Hematopoietic multipotent progenitor cell treated with erythropoietin and hydrocortisone succinate and interleukin-3 and kit ligand, for 15 days (in vitro differentiated cells): ENCODE measurements at places on chromosomes 1 and 21.

DNA sequence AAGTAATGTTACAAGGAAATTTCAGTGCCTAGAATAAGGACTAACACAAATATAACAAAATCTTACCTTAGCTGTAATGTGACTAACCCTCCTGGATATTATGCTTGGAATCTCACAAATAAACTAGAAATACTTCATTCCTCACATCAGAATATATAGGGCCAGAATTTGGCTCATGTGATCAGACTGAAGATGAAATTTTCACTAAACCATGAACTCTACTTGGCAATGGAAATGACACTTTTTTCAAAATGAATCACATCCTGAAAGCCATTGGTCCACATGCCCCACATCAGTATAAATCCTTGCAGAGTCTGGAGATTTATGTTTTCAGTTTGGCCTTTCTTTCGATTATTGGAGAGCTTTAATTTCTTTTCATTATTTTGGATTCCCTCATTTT is 227.8 kb downstream of the NRIP1 start:
- DNase-seq = no peak

GRCh38 chr1:10939654-10940450 is 72.6 kb upstream of the TARDBP start:
- DNase-seq = no peak

GRCh38 chr21:41777951-41778815 is 11.3 kb upstream of the RIPK4 start:
- DNase-seq = no peak

GRCh38 chr1:29690156-29690555 is 453.8 kb downstream of the PTPRU start:
- no peak for DNase-seq

- no peak for DNase-seq
Measured at GRCh38 chr1:32919811-32920733, 18.9 kb upstream of the TMEM54 start.

DNA sequence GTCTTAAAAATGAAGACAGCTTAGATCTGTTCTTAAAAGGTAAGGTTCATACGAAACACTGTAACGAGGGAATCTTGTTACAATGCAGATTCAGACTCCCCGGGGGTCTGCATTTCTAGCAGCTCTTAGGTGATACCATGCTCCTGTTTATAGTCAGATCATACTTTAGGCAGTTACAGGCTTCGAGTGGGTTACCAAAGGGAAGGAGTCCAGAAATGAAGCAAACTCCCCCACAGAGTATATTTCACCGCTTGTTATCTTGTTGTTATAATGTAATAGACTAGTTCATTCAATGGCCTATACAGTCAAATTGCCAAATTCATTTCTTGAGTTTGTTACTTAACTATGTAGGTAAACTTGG is 601.1 kb downstream of the USP25 start:
- no peak for DNase-seq

DNA sequence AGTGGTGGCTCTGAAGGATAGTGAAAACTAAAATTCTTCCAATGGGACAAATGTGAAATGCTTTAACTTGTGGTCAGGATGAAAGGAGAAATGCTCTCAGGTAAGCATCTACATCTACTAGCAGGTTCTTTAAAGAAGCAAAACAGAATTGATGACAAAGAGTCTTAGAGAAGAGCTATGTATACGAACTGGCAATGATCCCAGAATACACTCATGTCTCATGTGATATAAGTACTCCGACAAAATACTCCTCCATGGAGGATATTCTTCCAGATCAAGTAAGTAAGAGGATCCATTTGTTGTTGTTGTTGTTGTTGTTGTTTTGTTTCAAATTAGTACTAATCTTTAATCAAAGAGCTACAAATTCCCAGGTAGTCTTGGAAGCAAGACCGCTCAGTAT is 174.0 kb upstream of the ATP1B1 start:
- DNase-seq = no peak

DNA sequence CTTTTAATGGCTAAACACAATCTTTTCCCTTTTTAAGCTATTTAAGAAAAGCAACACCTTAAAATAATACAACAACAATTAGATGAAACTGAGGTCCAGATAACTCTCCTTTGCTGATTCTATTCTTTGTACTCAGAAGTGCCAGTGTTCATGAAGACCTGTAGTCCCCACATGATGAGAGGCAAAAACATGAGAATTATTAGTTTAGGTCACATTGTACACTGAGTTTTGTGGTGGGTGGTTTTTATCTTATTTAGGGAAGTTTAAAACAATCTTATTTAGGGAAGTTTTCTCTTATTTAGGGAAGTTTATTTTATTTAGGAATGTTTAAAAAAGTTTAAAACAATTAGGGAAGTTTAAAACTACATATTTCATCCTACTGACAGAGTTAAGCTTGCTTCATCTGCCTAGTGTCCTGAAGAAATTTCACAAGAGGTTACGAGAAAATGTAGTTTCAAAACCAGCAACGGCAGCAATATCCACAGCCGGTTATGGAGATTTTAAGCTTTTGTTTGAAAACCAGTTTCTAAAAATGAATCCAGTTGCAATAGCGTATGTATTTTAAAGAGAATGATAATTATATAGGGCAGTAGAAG is 7.8 kb upstream of the OR14I1 start:
- DNase-seq = no peak

GRCh38 chr21:46125846-46126301 is 28.0 kb downstream of the COL6A2 start:
- DNase-seq = no peak

DNA sequence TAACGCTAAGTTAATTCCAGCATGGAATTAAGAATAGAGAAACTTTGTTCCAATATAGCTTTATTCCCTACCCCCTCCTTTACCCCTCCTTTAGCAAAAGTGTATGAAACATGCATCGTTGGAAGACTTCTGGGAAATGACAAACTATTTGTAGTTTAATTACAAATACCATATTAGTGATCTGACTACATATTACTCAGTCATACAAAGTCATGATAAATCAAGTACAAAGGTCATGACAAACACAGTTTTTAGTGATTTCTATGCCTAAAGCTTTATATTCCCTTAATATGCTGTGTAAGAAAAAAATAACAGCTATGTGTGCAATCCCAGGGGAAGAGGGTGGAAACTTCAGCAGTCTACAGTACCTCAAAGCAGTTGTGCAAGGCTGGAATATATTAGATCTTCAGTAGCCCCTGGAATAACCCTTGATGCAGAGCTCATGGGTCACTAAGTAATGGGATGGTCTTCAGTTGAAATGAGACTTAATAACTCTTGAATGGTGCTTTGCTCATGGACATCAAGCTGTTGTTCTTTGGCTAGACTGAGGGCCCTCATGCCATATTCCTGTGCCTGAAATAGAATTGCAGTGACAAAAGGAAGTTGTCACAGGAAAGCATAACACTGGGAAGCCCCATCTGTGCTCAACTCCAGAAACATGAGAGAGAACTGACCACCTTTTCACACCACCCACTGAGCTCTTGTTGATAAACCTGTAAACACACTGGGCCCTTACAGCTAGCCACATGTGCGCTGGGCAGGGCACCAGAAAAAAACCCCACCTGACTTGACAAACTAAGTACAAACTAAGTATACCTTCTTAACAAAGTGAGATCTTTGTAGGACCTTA is 25.3 kb downstream of the ZMYND12 start:
- DNase-seq = no peak
